ENCODE measurements at places on chromosomes 12 and 14.
A peak's percentile ranks its signal among the peaks of the same experiment; 100 is the strongest.

- DNase-seq: no peak
These were observed 340.4 kb downstream of the SLC6A15 start for GRCh38 chr12:84572196-84572595.

DNA sequence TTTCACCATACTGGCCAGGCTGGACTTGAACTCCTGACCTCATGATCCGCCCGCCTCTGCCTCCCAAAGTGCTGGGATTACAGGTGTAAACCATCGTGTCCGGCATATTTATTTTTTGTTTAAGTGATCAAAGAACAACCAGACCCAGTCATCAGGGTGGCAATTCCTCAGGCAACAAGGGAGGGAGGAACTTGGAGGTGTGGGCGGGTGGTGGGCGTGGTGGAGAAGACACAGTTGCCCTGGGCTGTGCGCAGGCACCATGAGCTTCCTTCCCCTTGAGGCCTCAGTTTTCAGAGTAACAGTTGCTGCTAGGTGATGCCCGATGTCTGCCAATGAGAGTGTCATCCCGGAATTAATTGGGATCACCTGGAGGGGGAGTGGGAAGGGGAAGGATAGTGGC lies 191.7 kb downstream of the ALG10 start:
- DNase-seq: no peak

- DNase-seq: no peak
These were observed 45.4 kb upstream of the TESC start for GRCh38 chr12:117144599-117144998.

GRCh38 chr14:63659726-63660125 lies 18.1 kb upstream of the WDR89 start:
- no peak for DNase-seq

- peak; percentile 66 for DNase-seq
These were observed 31.4 kb upstream of the C14orf180 start for GRCh38 chr14:104547998-104548700.

DNA sequence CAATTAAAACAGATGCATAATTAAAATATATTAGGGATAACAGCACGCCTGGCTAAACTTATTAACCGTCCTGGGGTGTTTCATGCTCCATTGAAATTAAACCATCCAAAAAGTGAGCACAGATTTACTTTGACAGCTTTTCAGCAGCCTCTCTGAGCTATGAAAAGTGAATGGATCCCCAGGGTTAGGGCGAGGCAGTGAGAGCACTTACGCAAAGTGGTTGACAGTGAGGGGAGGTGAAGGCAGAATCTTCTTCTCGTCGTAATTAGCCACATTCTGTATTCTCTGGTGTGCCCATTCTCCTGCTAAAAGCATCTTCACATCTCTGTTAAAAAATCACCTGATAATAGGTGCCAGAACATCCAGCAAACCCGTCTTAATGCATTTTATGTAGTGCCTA lies 1.9 kb downstream of the TMTC2 start:
- no peak for DNase-seq

DNA sequence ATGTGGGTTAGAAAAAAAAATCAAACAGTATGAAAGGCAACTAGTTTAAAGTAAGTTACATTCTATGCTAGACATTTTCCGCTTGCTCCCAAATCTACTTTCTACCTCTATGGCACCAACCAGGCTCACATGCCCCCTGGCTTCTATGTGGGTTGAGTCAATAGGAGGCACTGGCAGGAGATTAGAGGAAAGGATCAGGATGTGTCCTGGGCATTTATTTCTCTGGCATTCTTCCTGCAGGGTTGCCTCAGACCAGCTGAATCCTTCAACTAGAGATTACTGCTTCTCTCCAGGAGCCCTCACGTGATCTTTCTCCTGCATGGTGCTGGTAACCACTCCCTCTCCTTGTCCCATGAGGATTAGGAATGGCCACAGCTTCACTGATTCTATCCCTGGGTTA lies 14.9 kb upstream of the CCDC60 start:
- DNase-seq: no peak

DNA sequence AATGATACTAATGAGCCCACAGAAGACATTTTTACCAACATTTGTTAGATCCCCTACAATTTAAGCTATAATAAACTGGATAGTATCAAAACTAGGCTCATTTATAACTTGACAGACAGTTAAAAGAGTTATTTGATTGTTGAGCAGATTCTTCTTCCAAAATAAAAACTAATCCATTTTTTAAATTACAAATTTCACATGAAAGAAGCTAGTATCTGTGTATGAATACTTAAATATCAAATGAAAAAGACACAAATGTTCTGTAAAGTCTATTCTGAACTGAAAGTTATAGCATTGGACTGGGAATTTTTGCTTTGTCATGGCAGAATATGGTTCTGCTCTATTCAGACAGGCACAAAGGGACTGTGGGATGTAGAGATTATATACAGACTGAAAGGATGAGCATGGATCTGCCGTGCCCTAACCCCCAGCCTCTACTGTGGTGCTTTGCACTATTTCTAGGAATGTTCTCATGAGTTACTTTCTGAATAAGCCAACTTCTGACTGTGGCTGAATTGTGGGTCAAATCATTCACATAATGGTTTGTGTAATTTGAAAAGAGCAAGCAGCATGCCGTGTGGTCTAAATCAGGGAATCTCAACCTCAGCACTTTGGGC lies 352.7 kb downstream of the KCNH5 start:
- no peak for DNase-seq

GRCh38 chr14:39668449-39668848 lies 236.2 kb upstream of the FBXO33 start:
- no peak for DNase-seq

DNA sequence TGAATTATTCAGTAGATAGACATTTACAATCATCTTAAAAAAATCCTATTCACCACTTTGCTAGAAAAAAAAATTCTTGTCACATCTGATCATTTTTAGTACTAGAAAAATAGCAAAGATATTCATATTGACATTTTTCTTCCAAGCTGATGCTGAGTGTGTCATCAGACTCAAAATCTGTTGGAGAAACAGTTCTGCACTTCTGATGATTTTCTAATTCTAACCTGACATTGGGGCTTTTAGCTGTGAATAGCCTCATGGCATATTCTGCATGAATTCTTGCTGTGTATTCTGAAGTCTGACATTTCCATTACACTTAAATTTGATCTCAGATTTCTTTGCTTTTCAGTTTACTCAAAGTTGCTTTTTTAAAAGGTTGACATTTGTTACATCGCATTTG lies 150.1 kb downstream of the PIK3C2G start:
- no peak for DNase-seq

DNA sequence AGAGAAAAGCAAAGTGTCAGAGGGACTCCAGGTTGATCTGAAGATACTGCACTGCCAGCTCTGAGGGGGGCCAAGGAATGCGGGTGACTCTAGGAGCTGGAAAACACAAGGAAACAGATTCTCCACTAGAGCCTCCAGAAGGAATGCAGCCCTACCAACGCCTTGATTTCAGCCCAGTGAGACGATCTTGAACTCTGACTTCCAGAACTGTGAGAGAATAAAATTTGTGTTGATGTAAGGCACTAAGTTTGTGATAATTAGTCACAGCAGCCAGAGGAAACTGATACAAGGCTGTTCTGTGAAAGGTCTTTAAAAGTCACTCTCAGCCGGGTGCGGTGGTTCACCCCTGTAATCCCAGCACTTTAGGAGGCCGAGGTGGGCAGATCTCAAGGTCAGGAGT lies 34.2 kb downstream of the CKAP4 start:
- DNase-seq: no peak

DNA sequence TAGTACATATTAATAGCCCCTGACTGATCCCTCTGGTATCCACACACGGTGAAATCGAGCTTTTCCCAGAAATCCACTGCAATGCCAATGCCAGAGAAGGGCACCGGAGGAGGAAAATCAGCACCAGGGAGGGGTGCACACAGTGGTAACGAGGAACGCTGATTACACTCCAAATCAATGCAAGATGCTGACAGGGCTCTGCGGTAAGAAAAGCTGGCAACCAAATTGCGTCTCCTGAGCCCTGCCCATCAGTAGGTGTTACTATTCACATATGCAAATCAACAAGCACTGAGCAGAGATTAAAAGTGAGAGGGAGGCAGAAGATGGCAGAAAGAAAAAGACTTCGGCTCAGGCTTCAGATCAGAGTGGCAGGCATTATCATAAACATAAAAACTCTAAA lies 159.1 kb downstream of the RPS29 start:
- no peak for DNase-seq

- DNase-seq: no peak
These were observed 17.0 kb downstream of the CAMKK2 start for GRCh38 chr12:121279507-121279915.

- no peak for DNase-seq
These were observed 3.5 kb downstream of the RIN3 start for GRCh38 chr14:92516966-92517506.

DNA sequence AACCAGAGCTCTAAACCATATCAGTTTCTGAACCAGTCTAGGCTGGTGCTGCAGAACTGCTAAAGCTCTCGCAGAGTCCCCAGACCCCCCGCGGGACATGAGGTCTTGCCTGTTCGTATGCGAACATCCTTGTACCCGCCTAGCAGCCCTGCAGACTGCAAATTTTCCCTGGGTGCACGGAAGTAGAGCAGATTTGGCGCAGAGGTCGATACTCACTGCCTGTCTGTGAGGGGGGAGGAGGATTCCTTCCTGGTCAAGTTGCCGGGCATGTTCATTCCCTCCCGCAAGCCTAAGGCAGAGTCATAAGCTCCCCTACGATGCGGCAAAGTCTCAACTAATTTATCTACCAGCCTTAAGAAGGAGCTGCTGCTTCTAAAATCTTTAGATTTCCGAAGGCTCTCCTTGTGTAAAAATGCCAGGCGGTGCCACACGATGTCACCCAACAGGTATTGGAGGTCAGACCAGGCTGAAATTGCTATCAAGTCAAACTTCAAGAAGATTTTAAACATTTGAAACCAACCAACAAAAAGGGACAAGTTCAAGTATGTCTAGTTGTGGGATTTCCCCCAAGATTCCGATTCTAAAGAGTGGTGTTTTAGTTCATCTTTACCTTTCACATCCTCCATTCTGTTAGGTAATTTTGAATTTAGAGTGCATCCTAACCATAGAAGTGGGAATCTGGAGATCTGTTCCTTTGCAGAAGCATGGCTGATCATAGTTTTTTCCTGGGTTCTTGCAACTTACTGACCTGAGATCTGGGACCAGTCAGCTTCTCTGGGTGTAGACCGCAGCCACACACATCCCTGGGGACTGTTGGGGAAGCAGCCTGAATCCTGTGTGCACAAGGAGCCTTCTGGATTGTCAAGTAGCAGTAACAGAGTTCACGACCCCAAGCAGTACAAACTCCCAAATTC lies 1.6 kb upstream of the PAX9 start:
- DNase-seq: no peak

DNA sequence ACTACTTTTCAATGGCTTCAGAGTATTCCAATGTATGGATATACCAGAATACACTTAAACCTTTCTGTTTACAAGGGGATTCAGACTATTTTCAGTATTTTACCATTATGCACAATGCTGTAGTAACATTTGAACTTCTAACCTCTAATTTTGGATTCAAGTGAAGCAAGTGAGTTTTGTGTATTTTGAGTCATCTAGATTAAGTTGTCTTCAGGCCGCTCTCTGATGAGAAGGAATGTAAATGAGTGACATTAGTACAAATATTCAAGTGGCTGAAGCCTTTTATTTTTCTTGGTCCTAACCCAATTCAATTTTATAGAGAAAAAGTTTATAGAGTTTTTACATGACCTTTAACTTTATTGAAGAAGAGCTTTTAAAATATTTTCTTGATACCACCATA lies 125.6 kb downstream of the PDE3A start:
- DNase-seq: no peak

- no peak for DNase-seq
These were observed 12.2 kb downstream of the PYM1 start for GRCh38 chr12:55915482-55915859.

GRCh38 chr12:78115889-78116288 lies 285.2 kb downstream of the NAV3 start:
- no peak for DNase-seq
